ENCODE measurements at places on chromosomes 7 and 10.

DNA sequence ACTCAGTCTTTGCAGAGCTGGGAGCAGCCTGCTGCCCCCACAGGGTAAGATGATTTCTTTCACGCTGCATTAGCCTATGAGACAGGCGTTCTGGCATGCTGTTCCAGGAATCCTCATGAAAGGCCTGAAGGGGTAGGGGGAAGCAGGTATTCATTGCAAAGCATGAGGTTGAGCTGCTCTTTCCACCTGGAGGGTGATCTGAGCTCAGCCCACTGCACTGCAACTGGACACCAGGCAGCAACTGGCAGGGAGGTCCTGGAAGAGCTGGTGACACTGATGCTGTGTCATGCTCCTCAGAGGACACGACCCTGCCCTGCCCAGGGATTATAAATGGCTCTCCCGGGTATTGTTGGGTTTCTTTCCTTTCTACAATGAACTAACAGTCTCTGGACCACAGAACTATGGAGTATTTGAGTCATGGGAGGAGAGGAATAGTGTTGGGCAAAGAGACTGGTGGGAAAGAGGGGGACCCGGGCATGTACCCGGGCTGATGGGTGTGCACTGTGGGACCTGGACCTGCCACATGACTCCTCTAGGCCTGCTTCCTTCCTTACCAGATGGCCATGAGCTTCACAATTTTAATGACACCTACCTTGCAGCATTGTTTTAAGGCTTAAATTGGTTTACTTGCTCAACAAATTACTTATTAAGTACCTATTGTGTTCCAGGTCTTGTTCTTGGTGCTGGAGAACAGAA, 24.3 kb downstream of the SLC25A28 start:
- DNase-seq: no peak

- no peak for DNase-seq
These were observed 152.2 kb downstream of the SDHAF3 start for GRCh38 chr7:97269741-97270140.

DNA sequence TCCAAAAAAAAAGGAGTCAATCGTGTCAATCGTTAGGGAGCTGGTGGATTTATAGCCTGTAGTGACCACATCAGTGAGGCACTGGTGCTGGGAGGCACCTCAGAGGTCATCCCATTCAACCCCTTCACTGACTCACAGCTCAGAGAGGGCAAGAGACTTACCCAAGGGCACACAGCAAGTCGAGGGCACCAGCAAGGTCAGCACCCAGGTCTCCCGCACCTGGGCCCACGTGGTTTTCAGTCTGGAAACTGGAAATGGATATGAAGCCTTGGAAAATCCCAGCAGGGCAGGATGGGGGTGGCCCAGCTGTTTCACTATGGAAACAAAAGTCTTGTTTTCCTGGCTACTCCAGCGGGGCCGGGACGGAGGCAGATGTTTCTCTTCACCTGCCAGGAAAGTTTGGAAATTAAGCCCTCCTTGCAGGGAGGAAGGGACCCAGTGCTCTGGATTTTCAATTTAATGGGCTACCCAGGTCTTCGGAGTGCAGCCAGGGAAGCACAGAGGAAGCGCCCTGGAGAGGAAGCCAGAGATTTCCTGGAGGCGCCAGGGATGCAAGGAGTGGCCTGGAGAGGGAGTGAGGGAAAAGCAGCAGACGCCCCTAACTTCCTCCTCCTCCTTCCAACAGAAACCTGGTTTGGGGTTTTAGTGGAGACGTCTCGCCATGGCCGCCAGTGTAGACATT, 157.2 kb upstream of the TNRC18 start:
- no peak for DNase-seq

- no peak for DNase-seq
These were observed 334.4 kb downstream of the CALN1 start for GRCh38 chr7:72077786-72078185.

GRCh38 chr10:22704471-22704911, 9.9 kb downstream of the PIP4K2A start:
- no peak for DNase-seq

- no peak for DNase-seq
These were observed 88.2 kb upstream of the AFAP1L2 start for GRCh38 chr10:114492351-114493037.
